MV-4-11 (cell line): ENCODE measurements at places on chromosomes 1 and 21.

DNA sequence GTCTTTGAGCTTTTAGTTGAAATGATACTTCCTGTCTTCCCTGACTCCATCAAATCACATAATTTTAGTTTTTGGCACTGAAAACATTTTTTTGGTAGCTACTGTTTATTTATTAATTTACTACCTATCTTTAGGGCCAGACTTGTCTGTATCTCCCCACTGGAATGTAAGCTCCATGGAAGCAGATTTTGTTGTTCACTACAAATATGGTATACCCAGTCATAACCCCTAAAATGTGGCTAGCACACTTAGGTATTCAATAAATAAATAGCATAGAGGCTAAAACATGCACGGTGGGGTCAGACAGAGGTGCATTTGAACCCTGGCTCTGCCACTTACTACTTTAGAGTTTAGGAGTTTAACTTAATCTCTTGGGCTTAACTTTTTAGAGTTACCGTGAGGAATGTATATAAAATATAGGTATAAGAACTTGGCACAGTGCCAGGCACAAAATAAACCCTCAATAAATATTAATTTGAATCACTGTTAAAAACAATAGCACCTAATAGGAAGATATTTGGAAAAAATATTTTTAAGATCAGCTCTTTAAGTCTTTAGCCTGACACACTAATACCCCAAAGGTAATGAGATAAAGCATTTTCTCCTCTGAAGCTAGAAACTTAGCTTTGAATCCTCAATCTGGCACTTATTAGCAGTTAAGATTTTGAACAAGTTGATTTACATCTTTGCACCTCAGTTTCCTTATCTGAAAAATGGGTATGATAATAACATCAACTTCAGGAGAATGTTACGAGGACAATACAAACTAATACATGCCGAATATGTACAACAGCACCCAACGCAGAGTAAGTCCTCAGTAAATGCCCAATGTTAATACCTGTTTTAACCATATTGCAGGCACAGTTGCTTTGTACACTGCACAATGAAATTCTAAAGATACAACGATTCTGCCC lies 59.6 kb upstream of the HP1BP3 start:
- DNase-seq, result no peak

- no peak for DNase-seq
Measured at GRCh38 chr1:56539520-56539931, 39.8 kb downstream of the PLPP3 start.

GRCh38 chr1:234549447-234550021 lies 60.4 kb downstream of the IRF2BP2 start:
- DNase-seq, result no peak

GRCh38 chr1:208247696-208248095 lies 3.5 kb upstream of the PLXNA2 start:
- no peak for DNase-seq

DNA sequence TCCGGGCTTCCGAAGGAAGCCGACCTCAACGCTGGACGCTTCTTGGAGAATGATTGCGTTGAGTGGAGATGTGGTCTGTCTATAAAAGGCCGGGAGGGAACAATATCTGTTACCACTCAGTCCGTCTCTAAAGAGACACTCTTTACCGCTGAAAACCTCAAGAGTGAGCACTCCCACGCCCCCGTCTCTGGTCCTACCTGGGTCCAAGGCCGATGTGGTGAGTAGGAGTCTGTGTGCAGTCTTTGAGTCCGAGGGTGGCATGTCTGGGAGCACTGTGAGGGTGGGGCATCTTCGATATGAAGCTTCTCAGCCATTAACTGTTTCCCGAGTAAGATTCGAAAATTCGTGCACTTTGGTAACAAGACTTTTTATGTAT lies 576 bp downstream of the ZFP69 start:
- no peak for DNase-seq

GRCh38 chr1:25784575-25785051 lies 15.4 kb upstream of the SELENON start:
- no peak for DNase-seq

- DNase-seq, result no peak
Measured at GRCh38 chr1:51756290-51756689, 122.2 kb downstream of the NRDC start.

DNA sequence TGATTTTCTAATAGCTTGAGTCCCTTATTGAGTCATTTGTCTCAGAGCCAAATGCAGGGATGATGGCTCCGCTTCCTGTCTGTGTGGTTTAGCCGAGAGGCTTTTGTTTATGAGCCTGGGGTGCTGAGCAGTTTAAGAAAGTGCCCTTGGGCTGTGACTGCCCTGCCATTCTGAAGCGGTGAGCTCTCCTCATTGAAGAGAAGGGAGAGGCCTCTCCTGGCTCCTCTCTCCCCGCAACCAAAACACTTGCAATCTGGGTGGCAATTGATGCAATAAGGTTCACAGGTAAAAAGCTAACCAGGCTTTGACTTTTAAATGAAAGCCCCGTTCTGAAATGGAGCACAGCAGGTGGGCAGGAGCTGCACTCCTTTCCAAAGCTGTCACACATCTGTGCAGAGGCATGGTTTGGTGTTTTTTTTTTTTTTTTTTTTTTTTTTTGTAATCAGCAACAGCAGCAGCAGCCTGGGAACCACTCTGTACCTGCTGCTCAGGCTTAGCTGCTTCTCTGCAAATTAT lies 403.7 kb downstream of the SIPA1L2 start:
- no peak for DNase-seq

- DNase-seq, result peak; percentile 59
Measured at GRCh38 chr1:212958175-212958574, 7.8 kb downstream of the VASH2 start.

- no peak for DNase-seq
Measured at GRCh38 chr1:17591814-17592430, 52.4 kb downstream of the ARHGEF10L start.

DNA sequence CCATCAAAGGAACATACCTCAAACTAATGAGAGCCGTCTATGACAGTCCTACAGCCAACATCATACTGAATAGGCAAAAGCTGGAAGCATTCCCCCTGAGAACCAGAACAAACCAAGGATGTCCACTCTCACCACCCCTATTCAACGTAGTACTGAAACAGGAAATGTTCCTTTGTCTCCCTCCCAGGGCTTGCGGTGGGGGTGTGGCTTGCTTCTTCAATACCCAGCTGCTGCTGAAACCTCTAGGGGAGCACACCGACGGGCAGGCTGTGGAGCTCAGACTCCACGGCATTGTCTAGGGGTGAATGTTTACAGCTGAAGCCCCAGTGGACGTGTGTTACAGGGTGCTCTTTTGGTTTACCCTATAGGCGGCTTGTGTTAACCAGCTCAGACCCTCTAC lies 30.5 kb upstream of the B3GALT2 start:
- DNase-seq, result peak; percentile 17

- DNase-seq, result peak; percentile 33
Measured at GRCh38 chr1:207495801-207496792, at the start of gene CR1. TSS of gene CR1 (plus strand) at chr1:207496157. CDS start at chr1:207496268, 111 bp downstream.

GRCh38 chr1:168672278-168672677 lies 56.7 kb downstream of the DPT start:
- no peak for DNase-seq

- no peak for DNase-seq
Measured at GRCh38 chr1:166785987-166786386, 53.3 kb upstream of the POGK start.

GRCh38 chr1:37240897-37241296 lies 206.6 kb upstream of the GRIK3 start:
- no peak for DNase-seq

DNA sequence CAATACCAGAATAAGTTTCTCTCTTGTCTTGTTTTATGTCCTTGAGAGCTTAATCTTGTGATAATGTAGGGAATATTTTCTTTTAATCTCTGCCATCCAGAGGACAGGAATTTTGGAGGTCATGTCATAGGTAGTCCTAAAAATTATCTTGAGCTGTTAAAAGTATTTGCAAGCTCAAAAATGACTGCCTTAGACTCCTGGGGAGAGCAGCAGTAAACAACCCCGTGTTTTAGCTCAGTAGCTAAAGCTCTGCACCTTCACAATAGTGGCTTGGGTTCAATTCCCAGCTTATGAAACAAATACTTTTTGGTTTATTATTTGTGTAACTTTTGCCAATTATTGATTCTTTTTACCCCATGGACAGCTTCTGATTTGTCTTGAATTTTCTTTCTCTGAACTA lies 99.4 kb upstream of the OLFM3 start:
- no peak for DNase-seq

DNA sequence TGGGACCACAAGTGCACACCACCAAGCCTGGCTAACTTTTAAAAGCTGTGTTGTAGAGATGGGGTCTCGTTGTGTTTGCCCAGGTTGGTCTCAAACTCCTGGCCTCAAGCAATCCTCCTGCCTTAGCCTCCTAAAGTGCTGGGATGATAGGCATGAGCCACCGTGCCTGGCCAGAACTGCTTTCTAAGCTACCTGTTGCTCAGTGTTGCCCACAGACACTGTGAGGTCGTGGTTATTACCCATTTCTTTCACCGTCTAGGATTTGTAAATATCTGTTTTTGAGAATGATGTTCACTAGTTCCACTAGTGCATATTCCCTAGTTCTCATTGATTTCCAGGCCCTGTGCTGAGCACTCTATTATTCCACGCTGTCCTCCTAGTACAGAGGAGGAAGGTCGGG lies 51.4 kb upstream of the FAM89A start:
- no peak for DNase-seq

DNA sequence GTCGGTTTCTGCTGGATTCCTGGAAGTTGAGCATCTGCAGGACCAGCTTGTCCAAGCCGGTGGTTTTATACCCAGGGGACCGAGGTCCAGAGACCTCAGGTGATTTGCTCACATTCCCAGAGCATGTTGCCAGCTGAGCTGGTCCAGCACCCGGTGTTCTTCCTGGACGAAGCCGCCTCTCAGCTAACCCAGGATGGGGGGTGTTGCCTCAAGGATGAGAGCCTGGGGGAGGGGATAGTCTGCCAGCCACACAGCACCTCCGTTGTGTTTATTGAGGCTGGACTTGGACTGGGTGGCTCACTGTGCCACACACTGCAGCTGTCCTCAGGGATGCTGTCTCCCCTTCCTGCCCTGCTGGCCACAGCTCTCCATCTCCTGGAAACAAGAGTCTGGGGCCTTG lies 1.5 kb downstream of the TMEM201 start:
- DNase-seq, result no peak

DNA sequence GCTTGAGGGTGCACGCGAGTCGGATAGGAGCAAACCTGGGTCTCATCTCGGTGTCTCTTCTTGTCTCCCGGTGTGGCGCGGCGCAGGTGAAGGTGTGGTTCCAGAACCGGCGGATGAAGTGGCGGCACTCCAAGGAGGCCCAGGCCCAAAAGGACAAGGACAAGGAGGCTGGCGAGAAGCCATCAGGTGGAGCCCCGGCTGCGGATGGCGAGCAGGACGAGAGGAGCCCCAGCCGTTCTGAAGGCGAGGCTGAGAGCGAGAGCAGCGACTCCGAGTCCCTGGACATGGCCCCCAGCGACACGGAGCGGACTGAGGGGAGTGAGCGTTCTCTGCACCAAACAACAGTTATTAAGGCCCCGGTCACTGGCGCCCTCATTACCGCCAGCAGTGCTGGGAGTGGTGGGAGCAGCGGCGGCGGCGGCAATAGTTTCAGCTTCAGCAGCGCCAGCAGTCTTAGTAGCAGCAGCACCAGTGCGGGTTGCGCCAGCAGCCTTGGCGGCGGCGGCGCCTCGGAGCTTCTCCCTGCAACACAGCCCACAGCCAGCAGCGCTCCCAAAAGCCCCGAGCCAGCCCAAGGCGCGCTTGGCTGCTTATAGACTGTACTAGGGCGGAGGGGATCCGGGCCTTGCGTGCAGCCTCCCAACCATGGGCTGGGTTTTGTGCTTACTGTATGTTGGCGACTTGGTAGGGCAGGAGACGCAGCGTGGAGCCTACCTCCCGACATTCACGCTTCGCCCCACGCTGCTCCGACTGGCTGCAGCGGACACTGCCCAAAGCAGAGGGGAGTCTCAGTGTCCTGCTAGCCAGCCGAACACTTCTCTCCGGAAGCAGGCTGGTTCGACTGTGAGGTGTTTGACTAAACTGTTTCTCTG lies 5.1 kb downstream of the HLX start:
- DNase-seq, result no peak

GRCh38 chr1:193680247-193680923 lies 494.0 kb upstream of the B3GALT2 start:
- DNase-seq, result no peak

DNA sequence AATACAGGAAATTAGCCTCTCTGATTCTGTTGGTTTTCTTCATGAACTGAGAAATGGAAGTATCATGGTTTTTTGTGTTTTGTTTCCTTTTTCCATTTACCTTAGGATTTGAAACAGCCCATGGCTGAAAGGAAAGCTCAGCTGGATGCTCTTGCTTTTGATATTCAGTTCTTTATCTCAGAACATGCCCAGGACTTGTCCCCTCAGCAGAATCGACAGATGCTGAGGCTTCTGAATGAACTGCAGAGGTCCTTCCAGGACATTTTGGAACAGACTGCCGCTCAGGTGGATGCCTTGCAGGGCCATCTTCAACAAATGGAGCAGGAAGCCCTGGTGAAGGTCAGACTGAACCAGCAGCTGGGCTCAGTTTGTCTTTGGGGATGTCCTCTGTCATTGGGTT lies 142.4 kb downstream of the MACF1 start:
- DNase-seq, result no peak

DNA sequence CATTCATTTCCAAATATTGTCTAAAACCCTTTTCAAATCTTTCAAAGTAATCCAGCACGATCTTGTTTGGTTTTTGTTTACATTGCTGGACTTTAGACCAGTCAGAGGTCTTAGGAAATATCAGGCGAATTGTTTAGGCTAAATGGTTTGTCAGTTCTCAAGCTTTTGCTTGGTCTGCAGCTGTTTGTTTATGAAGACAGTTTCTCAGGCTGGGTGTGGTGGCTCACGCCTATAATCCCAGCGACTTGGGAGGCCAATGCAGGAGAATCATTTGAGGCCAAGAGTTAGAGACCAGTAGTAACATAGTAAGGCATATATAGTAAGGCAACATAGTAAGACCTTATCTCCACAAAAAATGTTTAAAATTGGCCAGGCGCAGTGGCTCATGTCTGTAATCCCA lies 77.5 kb downstream of the DNTTIP2 start:
- no peak for DNase-seq

- DNase-seq, result no peak
Measured at GRCh38 chr1:172976222-172977041, 74.3 kb downstream of the TNFSF18 start.
